ENCODE measurements at places on chromosomes 2 and 18.

GRCh38 chr2:107402330-107402729, 424.4 kb upstream of the RGPD4 start:
- DNase-seq = no peak

GRCh38 chr2:204027091-204027490, 90.5 kb downstream of the ICOS start:
- DNase-seq = peak; percentile 86

GRCh38 chr2:132875193-132875592, 205.2 kb upstream of the LYPD1 start:
- DNase-seq = no peak

DNA sequence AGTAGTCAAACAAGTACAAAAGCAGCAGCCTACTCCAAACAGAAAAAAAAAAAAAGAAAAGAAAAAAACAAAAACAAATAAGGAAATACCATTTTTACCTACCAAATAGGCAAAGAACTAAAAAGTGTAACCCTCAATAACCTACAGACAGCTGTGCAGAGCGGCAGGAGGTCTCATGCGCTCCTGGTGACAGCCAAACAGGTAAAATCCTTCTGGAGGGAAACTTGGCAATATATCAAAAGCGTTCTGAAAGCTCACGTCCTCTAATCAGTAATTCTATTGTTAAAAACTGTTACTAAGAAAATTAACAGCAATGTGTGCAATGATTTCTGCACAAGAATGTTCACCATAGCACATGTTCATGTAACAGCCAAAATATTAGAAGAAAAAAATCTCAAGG, 105.6 kb downstream of the AFF3 start:
- no peak for DNase-seq

- DNase-seq = no peak
Measured at GRCh38 chr18:26550998-26551694, 2.8 kb upstream of the KCTD1 start.

GRCh38 chr2:7417845-7418742, 500.9 kb downstream of the RNF144A start:
- no peak for DNase-seq
